ENCODE measurements at places on chromosomes 3 and 15. TPM values are rescaled to one million over a fixed set of nuclear protein-coding genes. Genes with fewer than 3 reads are reported as not detected.

GRCh38 chr3:144989807-144990206 is 1018.2 kb downstream of the DIPK2A start:
- no peak for DNase-seq
- H3K27me3 ChIP-seq: no peaks in the 10 kb centered on the region
- H3K36me3 ChIP-seq: no peaks in the 10 kb centered on the region

GRCh38 chr15:82159922-82160321 is 102.6 kb downstream of the EFL1 start:
- peaks cover 89% of the 10 kb centered on the region for H3K36me3 ChIP-seq
- no peak for DNase-seq
- no peaks in the 10 kb centered on the region for H3K4me1 ChIP-seq
- no peak overlapping the region for H3K27ac ChIP-seq

- H3K4me3 ChIP-seq: no peak overlapping the region
- H3K27ac ChIP-seq: peak overlapping the region; percentile 90
- no peaks in the 10 kb centered on the region for H3K36me3 ChIP-seq
- no peaks in the 10 kb centered on the region for H3K27me3 ChIP-seq
- no peak for DNase-seq
These were observed 307.7 kb downstream of the RPLP1 start for GRCh38 chr15:69760258-69760845.

DNA sequence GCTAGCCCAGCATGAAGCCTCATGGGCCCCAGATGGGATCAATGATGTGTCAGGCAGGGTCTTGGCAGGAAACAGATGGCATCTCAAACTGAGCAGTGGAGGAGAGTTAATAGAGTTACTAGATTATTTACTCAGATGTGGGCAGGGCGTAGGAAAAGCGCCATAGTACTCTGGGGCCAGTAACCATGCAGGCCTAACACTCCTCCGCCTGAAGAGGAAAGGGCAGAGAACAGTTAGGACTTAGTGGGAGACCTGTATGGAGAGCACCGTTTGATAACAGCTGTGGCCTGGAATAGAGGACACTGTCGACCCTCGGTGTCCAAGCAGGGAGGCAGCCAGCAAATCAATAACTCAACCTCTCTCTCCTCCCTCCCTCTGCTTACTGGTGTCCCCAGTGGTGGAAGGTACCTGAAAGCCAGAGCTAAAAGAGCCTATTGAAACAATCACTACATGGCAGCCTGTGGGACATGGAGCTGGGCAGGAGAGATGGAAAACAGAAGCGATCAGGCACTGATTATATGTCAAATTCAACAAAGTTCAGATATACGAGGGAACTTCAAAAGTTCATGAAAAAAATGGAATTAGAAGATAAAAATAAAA is 111.4 kb upstream of the CCNL1 start:
- DNase-seq: no peak
- H3K36me3 ChIP-seq: no peaks in the 10 kb centered on the region
- H3K4me3 ChIP-seq: no peak overlapping the region
- no peaks in the 10 kb centered on the region for H3K27me3 ChIP-seq
- no peak overlapping the region for H3K27ac ChIP-seq
- H3K4me1 ChIP-seq: no peaks in the 10 kb centered on the region

FES gene
- total RNA-seq: 272 TPM

GRCh38 chr3:3170998-3171397 is 8.5 kb downstream of the CRBN start:
- no peaks in the 10 kb centered on the region for H3K27me3 ChIP-seq
- peak overlapping the region; percentile 89 for H3K27ac ChIP-seq
- peaks cover 38% of the 10 kb centered on the region for H3K4me1 ChIP-seq
- no peak for DNase-seq
- no peak overlapping the region for H3K4me3 ChIP-seq

- no peaks in the 10 kb centered on the region for H3K4me1 ChIP-seq
- DNase-seq: no peak
- no peaks in the 10 kb centered on the region for H3K36me3 ChIP-seq
- no peak overlapping the region for H3K4me3 ChIP-seq
- no peak overlapping the region for H3K27ac ChIP-seq
- H3K27me3 ChIP-seq: no peaks in the 10 kb centered on the region
These were observed 345.1 kb downstream of the FEZF2 start for GRCh38 chr3:62028236-62028635.

ISLR gene
- total RNA-seq: 69.4 TPM

PLA2G4E gene
- not detected for total RNA-seq

C2CD4B gene
- total RNA-seq: 0.30 TPM

SNX4 gene
- 25.1 TPM for total RNA-seq

DNA sequence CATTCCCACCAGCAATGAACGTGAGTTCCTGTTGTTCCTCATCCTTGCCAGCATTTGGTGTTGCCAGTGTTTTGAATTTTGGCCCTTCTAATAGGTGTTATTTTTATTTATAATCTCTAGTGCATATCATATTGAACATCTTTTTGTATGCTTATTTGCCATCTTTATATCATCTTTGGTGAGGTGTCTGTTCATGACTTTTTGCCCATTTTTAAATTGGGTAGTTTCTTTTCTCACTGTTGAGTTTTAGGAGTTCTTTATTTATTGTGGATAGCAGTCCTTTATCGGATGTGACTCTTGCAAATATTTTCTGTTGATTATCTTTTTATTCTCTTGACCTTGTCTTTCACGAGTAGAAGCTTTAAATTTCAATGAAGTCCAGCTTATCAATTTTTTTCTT is 60.2 kb upstream of the ATP13A3 start:
- no peaks in the 10 kb centered on the region for H3K27me3 ChIP-seq
- no peak overlapping the region for H3K4me3 ChIP-seq
- no peaks in the 10 kb centered on the region for H3K4me1 ChIP-seq
- DNase-seq: no peak
- no peak overlapping the region for H3K27ac ChIP-seq
